Activated B cell treated with CpG ODN at 0.5 μM for 24 hours (primary cell): ENCODE measurements at places on chromosomes 2 and 18.

DNA sequence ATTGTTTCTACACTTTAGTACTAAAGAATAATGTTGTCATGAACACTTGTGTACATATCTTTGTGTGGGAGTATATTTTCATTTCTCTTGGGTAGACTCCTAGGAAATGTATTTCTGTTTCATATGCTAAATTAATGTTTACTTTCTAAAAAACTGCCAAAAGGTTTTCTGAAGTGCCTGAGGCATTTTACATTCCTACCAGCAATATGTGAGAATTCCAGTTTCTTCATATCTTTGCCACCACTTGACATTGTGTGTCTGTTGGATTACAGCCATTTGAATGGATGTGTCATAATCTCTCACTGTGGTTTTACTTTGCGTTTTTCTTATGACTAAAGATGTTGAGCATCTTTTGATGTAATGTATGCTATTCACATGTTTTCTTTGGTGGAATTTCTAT lies 428.2 kb upstream of the KCNH7 start:
- DNase-seq = no peak

DNA sequence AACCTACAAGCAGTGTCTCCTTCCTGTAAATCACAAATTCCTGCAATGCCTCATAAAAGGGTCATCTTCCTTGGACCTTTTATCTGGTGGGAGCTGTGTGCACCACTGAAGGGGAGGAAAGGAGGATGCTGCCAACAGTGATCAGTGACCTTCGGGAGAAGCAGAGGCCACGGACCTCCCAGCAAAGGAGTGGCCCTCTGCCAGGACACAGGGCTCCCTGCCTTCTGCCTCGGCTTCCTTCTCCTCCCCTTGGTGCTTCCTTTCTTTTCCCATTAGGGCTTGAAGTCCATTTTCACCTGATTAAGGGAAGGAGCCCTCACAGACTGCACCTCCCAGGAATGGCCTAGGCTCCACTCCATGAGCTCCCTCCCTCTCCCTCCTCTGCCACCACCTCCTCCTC lies 85.3 kb upstream of the ITGA6 start:
- DNase-seq = no peak

DNA sequence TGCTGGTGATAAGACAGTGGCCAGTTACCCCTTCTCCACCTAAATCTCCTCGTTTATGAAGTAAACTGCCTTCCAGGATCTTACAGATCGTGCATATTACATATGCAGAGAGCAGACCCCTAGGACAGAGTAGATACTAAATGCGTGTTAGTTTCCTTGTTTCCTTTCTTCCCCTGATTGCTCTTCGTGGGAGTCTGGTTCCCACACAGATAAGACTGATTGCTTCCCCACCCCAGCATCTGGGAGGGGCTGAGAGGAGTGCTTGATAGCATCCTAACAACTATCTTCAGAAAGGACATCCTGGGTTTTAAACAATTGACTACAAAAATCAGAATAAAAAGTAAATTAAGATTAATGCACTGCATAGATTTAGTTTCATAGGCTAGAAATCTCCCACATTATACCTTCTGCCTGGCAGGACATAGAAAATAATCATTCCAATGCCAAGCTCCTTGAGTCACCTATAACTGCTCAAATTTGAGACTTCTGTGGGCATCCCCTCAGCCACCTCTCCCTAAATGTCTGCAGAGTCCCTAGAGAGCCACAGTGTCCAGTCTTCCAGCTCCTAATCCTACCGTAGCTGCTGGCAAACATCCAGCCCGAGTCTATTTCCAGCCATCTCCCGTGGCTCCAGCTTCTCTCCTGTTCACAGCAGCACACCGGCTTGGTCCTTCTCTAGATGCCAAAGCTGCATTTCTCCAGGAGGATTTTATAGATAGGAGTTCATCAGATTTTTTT lies 128.3 kb downstream of the LRRC30 start:
- no peak for DNase-seq

GRCh38 chr2:43193652-43194120 lies 32.7 kb downstream of the ZFP36L2 start:
- DNase-seq = no peak

DNA sequence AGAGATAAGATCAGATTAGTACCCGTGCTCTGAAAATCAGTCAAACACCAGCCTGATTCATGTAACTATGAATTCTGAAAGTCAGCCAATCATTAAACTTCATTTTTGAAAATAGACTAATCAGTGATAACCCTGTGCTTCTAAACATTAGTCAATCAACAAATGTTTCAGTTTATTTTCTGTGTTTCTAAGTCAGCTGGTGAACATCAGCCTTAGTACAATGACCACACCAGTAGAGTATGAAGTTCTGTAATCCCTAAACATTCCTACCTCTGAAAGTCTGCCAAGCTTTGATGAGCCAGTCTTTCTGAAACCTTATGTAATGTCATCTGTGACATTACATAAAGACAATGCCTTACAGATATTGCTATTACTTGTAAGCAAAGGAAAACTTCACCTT lies 807.4 kb upstream of the CRIM1 start:
- DNase-seq = no peak

- no peak for DNase-seq
These were observed 80.3 kb downstream of the SLC4A3 start for GRCh38 chr2:219707496-219708285.

GRCh38 chr2:134539981-134540380 lies 178.8 kb downstream of the TMEM163 start:
- DNase-seq = no peak

DNA sequence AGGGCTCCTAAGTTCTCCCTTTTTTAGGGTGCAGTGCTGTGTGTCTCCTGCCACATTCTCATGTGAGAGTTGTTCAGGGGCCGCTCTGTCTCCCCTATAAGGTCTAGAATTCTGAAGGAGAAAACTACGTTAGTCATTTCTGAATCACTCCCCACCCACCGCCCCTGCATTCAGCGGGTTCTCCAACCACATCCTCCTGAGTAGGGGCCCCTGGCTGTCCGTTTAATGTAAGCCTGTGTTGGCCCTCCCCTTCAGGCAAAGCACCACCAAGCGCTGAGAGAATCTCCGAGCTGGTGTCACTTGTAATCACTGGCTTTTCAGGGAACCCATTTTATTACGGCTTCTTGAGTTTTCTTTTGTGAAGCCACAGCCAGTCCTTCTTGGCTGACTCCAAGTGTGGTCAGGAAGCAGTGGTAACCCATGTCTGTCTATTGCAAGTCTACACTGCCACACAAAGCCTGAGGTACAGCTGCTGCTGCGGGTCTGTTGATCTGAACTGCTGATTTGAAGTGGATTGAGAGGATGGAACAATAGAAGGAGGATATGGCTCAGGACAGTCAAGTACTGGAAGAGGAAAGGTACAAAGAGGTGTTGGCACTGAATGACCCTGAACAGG lies 16.9 kb downstream of the LCT start:
- no peak for DNase-seq

GRCh38 chr2:112198780-112199179 lies 56.1 kb downstream of the ZC3H8 start:
- DNase-seq = no peak

DNA sequence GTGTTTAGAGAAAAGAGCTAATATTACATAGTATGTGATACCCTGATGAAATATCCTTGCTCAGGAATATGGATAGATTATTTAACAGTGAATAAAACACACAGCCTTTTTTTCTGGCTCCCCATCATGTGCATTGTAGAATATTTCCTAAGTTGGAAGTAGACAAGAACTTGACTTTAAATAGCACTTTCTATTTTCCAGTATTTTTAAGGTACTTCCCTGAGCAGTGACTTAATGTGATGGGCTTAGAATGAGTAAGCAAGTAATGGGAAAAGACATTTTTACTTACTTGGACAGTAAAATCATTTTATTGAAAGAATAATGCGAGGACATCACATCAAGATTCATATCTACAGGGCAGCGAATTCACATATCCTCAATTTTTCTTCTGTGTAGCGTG lies 176.7 kb upstream of the SLC8A1 start:
- DNase-seq = no peak

GRCh38 chr2:112062894-112063293 lies 7.8 kb downstream of the TMEM87B start:
- no peak for DNase-seq

- DNase-seq = no peak
These were observed 218.1 kb downstream of the WDR7 start for GRCh38 chr18:56869189-56869777.

- DNase-seq = no peak
These were observed 456.6 kb downstream of the THSD7B start for GRCh38 chr2:137221797-137222492.

DNA sequence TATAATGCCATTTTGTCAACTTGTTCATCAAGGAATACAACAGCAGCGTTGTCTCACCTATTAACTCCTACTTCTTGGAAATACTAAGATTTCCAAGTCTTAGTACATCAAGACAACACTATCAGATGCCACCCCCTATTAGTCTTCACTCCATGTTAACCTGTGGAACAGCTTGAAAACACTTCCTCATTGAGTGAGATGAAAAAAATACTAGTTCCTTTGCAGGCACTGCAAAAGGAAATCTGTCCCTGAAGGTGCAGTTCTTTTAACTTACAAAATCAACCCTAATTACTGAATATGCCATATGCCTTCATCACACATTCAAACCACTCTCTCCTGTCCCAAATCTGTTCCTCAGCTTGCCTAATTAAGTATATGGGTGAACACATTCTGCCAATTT lies 4.0 kb downstream of the CWC22 start:
- DNase-seq = no peak

GRCh38 chr2:127525691-127526131 lies 578 bp downstream of the IWS1 start:
- no peak for DNase-seq

DNA sequence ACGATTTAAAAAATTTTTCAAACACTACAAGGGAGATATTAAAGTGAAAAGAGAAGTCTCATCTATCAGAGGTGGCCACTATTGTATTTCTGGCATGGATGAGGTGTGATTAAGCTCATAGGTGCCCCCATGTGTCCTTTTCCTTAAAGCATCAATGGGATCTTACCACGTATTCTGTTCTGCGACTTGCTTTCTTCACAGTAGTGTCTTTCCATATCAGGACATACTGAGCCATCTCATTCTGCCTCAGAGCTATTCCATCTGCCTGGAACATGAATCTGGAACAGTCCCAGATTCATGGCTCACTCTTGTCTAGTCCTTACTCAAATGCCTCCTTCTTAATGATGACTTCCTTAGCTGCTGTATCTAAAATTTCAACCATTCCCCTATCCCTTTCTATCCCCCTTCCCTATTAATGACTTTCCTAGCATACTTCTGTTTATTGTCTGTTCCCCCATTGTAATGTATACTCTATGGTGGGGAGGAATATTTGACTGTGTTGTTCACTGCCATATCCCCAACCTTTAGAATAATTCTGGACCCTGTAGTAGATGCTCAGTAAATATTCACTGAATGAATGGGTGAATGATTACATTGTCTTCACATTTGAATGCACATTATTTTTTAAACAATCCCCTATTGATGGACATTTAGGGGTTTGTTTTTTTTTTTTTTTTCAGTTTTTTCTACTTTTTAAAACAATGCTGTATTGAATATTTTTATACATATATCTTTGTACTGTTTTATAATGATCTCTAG lies 11.1 kb downstream of the STAMBP start:
- no peak for DNase-seq
